ENCODE measurements at places on chromosomes 4 and X. TPM values are rescaled to one million over a fixed set of nuclear protein-coding genes. Genes with fewer than 3 reads are reported as not detected.

DNA sequence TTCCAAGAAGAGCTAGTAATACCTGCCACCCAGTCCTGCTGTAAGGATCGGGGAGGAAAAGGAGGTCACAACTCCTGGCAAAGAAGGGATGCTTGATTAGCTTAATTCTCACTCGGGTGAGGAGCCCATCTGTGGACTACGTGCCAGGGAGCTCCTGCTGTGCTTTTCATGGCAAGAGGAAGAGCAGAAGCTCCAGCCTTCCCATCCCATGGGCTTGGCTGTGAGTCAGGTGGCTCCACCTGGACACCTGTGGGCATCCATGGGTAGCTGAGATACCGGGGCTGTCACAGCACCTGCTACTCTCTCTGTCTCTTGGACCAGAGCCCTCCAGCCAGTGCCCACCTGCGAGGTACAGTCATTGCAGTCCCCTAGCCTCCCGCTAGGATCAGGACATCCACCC is 18.0 kb downstream of the CLNK start:
- no peak for DNase-seq

RENBP gene
- total RNA-seq, result 6.3 TPM

GRCh38 chr4:110175634-110176033 is 22.8 kb downstream of the ELOVL6 start:
- DNase-seq, result no peak

GAGE12E gene
- total RNA-seq, result not detected

C4orf46 gene
- total RNA-seq, result 4.5 TPM

STK32B gene
- not detected for total RNA-seq

DNA sequence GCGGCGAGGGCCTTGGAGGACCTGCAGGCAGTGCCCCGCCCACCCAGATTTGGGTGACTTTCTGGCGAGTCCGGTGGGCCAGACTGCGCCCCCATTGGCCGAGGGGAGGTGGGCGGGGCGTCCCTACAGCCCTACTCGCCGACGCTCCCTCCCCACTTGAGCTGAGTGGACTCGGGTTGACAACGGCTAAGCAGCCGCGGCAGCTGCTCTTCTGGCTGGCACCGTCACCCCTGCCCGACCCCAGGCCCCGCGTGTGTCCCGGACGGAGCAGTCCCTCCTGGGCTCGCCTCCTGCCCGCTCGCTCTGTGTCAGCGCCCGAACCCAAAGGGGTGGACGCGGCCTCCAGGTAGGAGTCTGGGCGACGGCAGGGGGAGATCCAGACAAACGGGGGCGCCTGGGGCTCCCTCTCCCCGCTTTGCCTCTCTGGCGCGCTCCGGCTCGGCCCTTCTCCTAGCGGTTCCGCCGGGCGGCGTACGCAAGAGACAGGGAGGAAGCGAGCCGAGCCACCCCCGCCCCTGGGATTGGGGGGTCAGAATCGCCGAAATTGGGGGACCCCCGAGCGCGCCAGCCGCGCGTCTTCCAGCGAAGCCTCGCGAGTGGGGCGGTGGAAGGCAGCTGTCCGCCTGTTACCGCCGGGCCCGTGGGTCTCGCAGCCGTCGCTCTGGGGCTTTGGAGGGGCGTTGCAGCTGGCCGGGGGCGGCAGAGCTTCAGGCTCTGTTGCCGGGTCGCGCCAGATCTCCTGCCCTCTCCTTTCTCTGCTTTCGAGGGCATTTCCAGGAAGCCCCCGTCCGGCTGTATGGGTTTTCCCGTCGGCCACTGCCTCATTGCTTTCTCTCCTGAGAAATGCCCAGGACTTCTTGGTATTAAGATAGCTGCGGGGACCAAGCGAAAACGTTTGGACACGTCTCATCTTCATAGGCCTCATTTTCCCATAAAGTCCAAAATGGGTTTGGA is 46.3 kb downstream of the STARD8 start:
- no peak for DNase-seq

DNA sequence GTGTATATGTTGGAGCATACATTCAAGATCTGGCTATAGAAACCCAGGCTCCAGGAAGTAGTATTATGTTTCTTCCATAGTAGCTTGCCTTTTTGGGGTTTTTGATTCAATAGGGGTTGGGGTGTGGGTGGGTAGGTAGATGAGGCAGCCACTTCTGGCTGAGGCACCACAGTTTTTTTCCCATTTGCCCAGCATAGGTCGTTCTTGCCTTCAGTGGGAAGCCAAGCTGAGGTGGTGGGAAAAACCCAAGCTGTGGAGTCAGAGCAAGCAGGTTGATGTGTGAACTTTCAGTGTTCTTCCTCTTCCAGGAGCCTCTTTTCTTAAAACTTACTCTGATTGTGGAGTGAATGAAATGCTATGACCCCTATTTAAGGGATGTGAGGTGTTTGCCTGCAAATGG is 67.0 kb upstream of the RPS6KA3 start:
- DNase-seq, result no peak

Measured in CD8-positive, alpha-beta T cell (primary cell).